ENCODE measurements at places on chromosomes 4 and X.

- no peaks in the 10 kb centered on the region for H3K4me1 ChIP-seq
- DNase-seq, result no peak
- H3K36me3 ChIP-seq, result no peaks in the 10 kb centered on the region
- H3K27ac ChIP-seq, result no peak overlapping the region
These were observed 35.4 kb upstream of the TMEM184C start for GRCh38 chr4:147581606-147582350.

- H3K27ac ChIP-seq, result no peak overlapping the region
- no peak overlapping the region for H3K4me3 ChIP-seq
- H3K36me3 ChIP-seq, result no peaks in the 10 kb centered on the region
- no peaks in the 10 kb centered on the region for H3K27me3 ChIP-seq
- DNase-seq, result no peak
These were observed 147.0 kb upstream of the LEF1 start for GRCh38 chr4:108315694-108316093.

- no peak overlapping the region for H3K4me3 ChIP-seq
- H3K4me1 ChIP-seq, result no peaks in the 10 kb centered on the region
- DNase-seq, result no peak
- no peaks in the 10 kb centered on the region for H3K27me3 ChIP-seq
- no peak overlapping the region for H3K27ac ChIP-seq
- H3K36me3 ChIP-seq, result no peaks in the 10 kb centered on the region
These were observed 5.7 kb upstream of the SLC25A4 start for GRCh38 chr4:185137233-185137925.

DNA sequence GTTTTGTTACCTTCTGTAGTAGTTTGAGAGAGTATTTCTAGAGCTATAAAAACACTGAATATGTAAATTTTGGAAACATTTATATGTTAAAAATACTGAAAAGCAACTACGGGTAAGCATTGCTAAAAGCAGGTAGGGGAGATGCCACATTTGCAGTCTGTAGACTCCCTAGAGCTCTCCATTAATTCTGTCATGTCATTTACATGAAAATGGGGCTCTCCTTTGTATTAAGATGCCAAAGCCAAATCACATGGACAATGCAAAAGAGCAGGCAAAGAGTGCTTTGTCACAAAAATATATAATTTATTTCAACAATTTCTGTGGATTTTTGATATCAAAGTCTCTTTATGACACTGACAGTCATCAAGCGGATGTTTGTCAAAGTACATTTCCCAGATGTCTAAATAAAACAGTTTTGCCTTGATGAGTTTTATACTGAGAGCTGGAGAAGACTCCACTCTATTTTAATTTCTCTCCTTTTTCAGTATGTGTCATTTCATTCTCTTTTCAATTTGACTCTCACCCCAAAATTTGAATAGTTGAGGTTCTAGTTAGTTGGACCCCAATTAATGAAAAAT lies 51.8 kb downstream of the LDB2 start:
- no peaks in the 10 kb centered on the region for H3K27me3 ChIP-seq
- peaks cover 9% of the 10 kb centered on the region for H3K4me1 ChIP-seq

- no peak overlapping the region for H3K27ac ChIP-seq
- H3K27me3 ChIP-seq, result no peaks in the 10 kb centered on the region
- no peaks in the 10 kb centered on the region for H3K36me3 ChIP-seq
- no peak overlapping the region for H3K4me3 ChIP-seq
- H3K4me1 ChIP-seq, result no peaks in the 10 kb centered on the region
- no peak for DNase-seq
These were observed 14.7 kb downstream of the WDR44 start for GRCh38 chrX:118360429-118361125.

DNA sequence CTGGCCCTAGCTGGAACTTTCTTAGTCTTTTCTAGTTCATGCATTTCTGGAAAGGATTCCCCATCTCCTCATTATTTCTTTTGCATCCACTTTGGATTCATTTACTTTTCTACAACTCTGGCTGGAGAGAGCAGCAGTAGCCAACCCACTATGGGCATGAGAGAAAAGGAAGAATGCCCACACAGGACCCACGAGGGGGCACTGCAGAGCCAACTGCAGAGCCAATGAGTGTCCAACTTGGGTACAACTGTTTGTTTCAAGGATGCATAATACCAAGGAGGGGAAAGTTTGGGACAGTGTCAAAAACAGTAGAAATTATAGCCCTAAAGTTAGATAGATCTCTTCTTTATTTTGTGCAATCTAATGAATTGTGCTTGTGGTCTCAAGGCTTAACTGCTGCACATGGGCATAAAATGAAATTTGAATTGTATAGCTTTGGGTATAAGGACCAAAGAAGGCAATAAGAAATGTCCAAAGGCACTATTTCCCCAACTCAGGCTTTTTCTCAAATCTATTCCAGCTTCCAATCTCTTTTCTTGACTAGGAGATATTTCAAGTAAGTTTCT lies 230.6 kb downstream of the NSUN7 start:
- no peak overlapping the region for H3K27ac ChIP-seq
- DNase-seq, result no peak
- no peak overlapping the region for H3K4me3 ChIP-seq
- no peaks in the 10 kb centered on the region for H3K27me3 ChIP-seq
- no peaks in the 10 kb centered on the region for H3K4me1 ChIP-seq

- H3K36me3 ChIP-seq, result no peaks in the 10 kb centered on the region
- no peak for DNase-seq
- H3K27me3 ChIP-seq, result no peaks in the 10 kb centered on the region
- H3K4me3 ChIP-seq, result no peak overlapping the region
These were observed 52.4 kb downstream of the ENPP6 start for GRCh38 chr4:184165291-184165690.

GRCh38 chrX:130688360-130688759 lies 214.6 kb downstream of the ENOX2 start:
- no peaks in the 10 kb centered on the region for H3K4me1 ChIP-seq
- no peaks in the 10 kb centered on the region for H3K27me3 ChIP-seq
- no peak overlapping the region for H3K27ac ChIP-seq
- H3K4me3 ChIP-seq, result no peak overlapping the region

GRCh38 chrX:10649265-10649664 lies 28.9 kb upstream of the MID1 start:
- no peak overlapping the region for H3K4me3 ChIP-seq
- no peak for DNase-seq
- no peaks in the 10 kb centered on the region for H3K4me1 ChIP-seq
- H3K27me3 ChIP-seq, result no peaks in the 10 kb centered on the region
- H3K27ac ChIP-seq, result no peak overlapping the region

- H3K36me3 ChIP-seq, result 0 out of 2 replicates have a peak, but pooled peaks cover 6% of the 10 kb centered on the region
These were observed 55.3 kb upstream of the MSANTD1 start for GRCh38 chr4:3193531-3194203.

DNA sequence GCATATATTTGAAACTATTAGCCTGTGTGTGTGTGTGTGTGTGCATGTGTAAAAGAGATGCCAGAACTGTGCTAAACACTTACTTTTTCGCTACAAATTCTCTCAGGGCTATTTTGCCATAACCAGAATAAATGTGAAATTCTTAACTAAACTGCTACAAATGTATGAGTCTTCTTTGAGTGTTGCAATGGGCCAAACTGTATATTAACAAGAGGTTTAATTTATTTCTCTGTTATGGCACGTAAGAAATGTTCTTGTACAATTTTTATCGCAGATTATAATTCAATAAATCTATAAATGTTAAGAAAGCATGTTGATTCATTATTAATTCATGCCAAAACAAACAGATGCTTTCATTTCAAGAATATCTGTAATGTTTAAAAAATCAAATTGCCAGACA lies 454.5 kb upstream of the PCDH7 start:
- H3K27ac ChIP-seq, result no peak overlapping the region
- H3K36me3 ChIP-seq, result peaks cover 2% of the 10 kb centered on the region
- no peak overlapping the region for H3K4me3 ChIP-seq
- no peaks in the 10 kb centered on the region for H3K27me3 ChIP-seq
- no peak for DNase-seq

DNA sequence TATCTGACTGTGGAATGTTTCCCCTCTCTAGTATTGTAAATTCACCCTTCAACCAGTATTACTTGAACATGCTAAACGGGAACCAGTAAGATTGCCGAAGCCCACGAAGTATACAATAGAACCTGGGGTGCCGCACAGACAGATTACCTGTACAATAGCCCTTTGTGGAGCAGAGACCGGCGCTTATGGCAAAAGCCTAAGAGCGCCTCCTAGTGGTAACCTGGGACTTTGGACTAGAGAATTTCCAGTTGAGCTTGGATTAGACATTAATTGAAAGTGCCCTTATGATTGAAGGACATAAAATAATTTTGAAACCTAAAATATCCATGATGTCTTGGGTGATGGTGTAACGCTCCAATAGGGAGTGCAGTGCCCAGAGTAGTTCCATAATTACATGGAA lies 14.1 kb downstream of the ZNF157 start:
- no peak overlapping the region for H3K27ac ChIP-seq
- peak; percentile 37 for DNase-seq
- no peaks in the 10 kb centered on the region for H3K27me3 ChIP-seq
- no peak overlapping the region for H3K4me3 ChIP-seq
- H3K36me3 ChIP-seq, result no peaks in the 10 kb centered on the region

- no peaks in the 10 kb centered on the region for H3K27me3 ChIP-seq
- no peaks in the 10 kb centered on the region for H3K36me3 ChIP-seq
- H3K4me1 ChIP-seq, result no peaks in the 10 kb centered on the region
- no peak overlapping the region for H3K27ac ChIP-seq
- peak overlapping the region; percentile 100 for H3K4me3 ChIP-seq
- no peak for DNase-seq
These were observed 692 bp downstream of the SPCS3 start for GRCh38 chr4:176320340-176320975.

DNA sequence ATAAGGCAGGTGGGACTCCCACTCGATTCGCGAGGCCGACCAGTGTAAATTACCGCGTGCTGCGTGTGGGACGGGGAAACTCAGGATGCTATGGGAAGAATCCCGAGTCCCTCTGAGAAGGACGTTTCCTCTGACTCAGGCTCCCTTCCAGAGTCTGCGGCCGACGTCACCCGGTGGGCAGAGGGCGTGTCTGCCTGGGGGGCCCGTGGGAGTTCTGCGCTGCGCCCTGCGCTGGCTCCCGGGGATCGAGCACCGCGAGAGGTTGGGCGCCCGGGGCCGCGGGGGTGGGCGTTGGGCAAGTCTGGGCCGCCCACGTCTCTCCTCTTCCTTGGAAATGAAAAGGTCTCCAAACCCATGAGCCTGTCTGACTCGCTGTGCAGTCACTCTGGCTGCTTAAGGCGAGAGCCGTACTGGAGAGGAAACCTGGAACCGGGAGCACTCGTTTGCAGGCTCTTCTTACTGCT lies 568 bp downstream of the NIPAL1 start:
- no peaks in the 10 kb centered on the region for H3K36me3 ChIP-seq
- no peak overlapping the region for H3K27ac ChIP-seq
- peak overlapping the region; percentile 61 for H3K4me3 ChIP-seq
- H3K27me3 ChIP-seq, result peaks cover 1% of the 10 kb centered on the region

GRCh38 chr4:154137320-154137905 lies 348.5 kb upstream of the SFRP2 start:
- no peaks in the 10 kb centered on the region for H3K36me3 ChIP-seq
- H3K27me3 ChIP-seq, result no peaks in the 10 kb centered on the region
- no peak overlapping the region for H3K4me3 ChIP-seq

DNA sequence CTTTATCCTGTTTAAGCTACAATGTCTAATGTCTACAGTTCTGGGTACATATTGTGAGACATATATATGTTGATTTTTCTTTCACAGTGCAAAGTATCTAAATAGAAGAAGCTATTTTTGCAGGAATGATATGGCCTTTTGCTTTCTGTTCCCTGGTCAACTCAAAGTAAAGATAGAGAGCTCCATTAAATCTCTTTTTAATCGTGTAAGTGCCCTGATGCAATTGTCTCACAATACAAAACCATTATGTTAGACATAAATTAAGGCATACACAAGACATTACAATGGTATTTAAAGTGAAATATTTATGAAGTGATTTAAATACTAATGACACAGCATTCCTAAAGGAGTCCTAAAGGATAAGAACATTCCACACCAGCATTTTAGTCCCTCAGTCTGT lies 1559.7 kb upstream of the AGA start:
- H3K36me3 ChIP-seq, result no peaks in the 10 kb centered on the region
- H3K4me3 ChIP-seq, result no peak overlapping the region

DNA sequence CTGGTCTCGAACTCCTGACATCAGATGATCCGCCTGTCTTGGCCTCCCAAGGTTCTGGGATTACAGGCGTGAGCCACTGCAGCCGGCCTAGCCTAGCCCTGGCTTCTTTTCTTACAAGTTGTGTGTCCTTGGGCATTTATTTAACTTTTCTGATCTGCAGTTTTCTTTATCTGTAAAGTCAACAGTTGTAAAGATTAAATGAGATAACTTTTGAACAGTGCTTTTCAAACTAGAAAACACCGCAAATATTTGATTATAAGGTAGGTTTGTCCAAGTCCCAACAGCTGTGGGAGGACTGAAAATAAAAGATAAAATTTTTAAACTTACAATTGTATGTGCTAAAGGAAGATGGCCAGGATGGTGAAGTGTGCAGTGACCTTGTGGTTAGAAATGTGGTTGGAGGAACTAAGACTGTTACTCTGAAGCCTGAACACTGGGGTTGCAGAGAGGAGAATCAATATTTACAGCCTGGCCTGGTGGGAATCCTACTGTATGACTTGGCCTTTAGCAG lies 44.8 kb downstream of the GSX2 start:
- no peak for DNase-seq
- H3K4me3 ChIP-seq, result no peak overlapping the region
- no peaks in the 10 kb centered on the region for H3K27me3 ChIP-seq
- H3K27ac ChIP-seq, result no peak overlapping the region

- H3K27ac ChIP-seq, result no peak overlapping the region
- no peaks in the 10 kb centered on the region for H3K36me3 ChIP-seq
- DNase-seq, result no peak
- no peak overlapping the region for H3K4me3 ChIP-seq
These were observed 130.8 kb downstream of the ANAPC10 start for GRCh38 chr4:144967161-144967560.

DNA sequence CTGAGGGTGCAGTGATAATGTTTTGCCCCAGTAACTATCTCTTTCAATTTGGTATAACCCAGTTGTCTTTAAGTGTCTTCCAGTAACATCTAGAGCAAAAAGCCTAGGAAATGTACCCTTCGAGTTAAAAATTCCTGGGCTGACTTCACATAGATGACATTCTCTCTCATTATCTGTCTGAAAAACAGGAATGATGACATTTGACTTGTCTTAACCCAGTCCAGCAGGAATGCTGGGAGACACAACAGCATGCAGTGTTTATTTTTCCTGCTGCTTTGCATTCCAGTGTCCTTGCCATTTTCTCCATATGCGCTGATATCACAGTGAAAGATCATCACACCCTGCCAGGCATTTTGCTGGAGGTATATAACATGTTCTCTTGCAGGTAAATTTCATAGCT lies 130.0 kb downstream of the SOWAHB start:
- H3K4me1 ChIP-seq, result no peaks in the 10 kb centered on the region
- no peaks in the 10 kb centered on the region for H3K27me3 ChIP-seq
- H3K4me3 ChIP-seq, result no peak overlapping the region

- H3K36me3 ChIP-seq, result peaks cover 3% of the 10 kb centered on the region
- no peak overlapping the region for H3K4me3 ChIP-seq
- no peak for DNase-seq
- no peak overlapping the region for H3K27ac ChIP-seq
These were observed 5.5 kb downstream of the CASP3 start for GRCh38 chr4:184643731-184644130.

DNA sequence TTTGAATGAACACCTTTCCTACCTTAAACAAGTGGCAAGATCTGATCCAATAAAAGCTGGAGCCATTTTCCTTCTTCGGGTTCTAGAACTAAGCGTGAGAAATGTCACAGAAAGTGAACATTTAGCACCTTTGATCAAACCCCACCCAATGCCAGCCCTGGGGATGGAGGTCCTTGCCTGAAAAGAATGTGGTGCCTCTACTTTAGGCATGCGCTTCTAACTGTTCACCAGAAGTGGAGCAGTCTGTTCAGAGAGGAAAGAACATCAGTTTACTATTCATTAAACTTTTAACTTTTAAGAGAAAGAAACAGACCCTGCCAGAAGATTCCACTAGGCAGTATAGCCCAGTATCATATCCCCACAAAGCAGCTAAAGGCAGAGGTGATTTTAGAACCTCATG lies 75.9 kb downstream of the INTS12 start:
- no peaks in the 10 kb centered on the region for H3K27me3 ChIP-seq
- no peak overlapping the region for H3K27ac ChIP-seq
- no peaks in the 10 kb centered on the region for H3K36me3 ChIP-seq
- no peaks in the 10 kb centered on the region for H3K4me1 ChIP-seq
- no peak for DNase-seq
